ENCODE measurements at places on chromosomes 2 and 18. TPM values are rescaled to one million over a fixed set of nuclear protein-coding genes. Genes with fewer than 3 reads are reported as not detected.

DNA sequence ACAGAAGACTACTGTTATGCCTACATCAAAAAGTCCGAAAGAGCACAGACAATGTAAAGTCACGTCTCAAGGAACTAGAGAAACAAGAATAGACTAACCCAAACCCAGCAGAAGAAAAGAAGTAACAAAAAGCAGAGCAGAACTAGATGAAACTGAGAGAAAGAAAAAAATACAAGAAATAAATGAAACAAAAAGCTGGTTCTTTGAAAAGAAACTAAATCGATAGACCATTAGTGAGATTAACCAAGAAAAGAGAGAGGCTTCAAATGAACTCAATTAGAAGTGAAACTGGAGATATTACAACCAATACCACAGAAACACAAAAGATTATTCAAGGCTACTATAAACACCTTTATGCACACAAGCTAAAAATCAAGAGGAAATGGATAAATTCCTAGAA is 271.8 kb downstream of the MBD2 start:
- no peak for DNase-seq
- no peaks in the 10 kb centered on the region for H3K4me1 ChIP-seq
- no peak overlapping the region for H3K4me3 ChIP-seq
- H3K27me3 ChIP-seq = no peaks in the 10 kb centered on the region

- peak; percentile 75 for DNase-seq
- H3K4me1 ChIP-seq = no peaks in the 10 kb centered on the region
- H3K27ac ChIP-seq = no peak overlapping the region
- H3K4me3 ChIP-seq = no peak overlapping the region
- H3K27me3 ChIP-seq = no peaks in the 10 kb centered on the region
- no peaks in the 10 kb centered on the region for H3K36me3 ChIP-seq
These were observed 20.4 kb downstream of the IFIH1 start for GRCh38 chr2:162297925-162298552.

DNA sequence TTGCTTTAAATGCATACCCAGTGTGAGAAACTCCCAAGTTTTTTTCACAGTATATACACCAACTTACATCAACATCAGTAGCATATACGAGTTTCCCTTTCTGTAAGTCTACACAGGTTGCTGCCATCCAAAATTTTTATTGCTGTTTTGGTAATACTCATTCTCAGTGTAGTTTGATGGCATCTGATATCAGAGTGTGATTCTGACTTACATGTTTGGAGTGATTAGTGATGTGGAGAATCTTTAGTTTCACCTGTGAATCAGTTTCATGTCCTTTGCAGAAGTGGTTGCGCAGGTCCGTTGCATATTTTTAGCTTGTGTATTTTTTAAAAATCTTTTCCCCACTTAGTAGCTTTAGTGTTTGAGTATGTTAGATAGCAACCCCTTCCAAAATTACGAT is 50.1 kb downstream of the CCDC74A start:
- no peak overlapping the region for H3K4me3 ChIP-seq
- no peak overlapping the region for H3K27ac ChIP-seq
- H3K4me1 ChIP-seq = no peaks in the 10 kb centered on the region
- peaks cover 4% of the 10 kb centered on the region for H3K27me3 ChIP-seq
- H3K36me3 ChIP-seq = no peaks in the 10 kb centered on the region

DNA sequence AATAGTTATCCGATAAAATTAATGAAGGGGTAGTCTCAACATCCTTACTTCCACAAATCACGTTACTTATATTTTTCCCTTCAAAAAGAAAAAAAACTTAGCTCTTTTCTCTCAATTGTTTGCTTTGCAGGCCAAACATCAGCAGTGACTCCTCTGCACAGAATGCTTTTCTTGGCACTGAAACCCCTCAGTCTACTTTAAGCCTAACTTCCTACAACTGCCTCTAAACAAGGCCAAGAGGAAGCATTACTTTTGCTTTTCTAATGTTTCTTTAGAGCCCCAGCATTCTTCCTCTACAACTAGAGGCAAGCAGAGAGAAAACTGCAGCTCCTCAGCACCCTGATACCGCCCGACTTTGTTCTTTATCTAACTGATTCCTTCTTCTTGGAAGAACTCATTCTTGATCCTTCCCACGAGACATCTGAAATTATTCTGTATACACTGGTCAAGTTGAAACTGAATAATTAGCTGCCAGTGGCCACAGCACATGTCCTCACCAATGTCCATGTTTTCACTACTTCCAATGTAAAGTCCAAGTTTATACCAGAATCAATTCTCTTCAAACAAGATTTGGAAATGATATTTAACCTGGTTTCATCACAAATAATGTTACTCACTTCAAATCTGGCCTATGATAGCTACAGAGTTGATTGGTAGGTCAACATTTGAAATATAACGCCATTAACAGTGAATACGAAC is 55.3 kb downstream of the DTNB start:
- peak overlapping the region; percentile 99 for H3K27ac ChIP-seq
- H3K36me3 ChIP-seq = no peaks in the 10 kb centered on the region
- peak overlapping the region; percentile 34 for H3K4me3 ChIP-seq
- no peaks in the 10 kb centered on the region for H3K27me3 ChIP-seq

The CERKL gene
- total RNA-seq = not detected

- no peak overlapping the region for H3K27ac ChIP-seq
- DNase-seq = no peak
- no peaks in the 10 kb centered on the region for H3K27me3 ChIP-seq
These were observed 445.6 kb upstream of the CELF4 start for GRCh38 chr18:38010971-38011857.

The RGPD4 gene
- 0.09 TPM for total RNA-seq

DNA sequence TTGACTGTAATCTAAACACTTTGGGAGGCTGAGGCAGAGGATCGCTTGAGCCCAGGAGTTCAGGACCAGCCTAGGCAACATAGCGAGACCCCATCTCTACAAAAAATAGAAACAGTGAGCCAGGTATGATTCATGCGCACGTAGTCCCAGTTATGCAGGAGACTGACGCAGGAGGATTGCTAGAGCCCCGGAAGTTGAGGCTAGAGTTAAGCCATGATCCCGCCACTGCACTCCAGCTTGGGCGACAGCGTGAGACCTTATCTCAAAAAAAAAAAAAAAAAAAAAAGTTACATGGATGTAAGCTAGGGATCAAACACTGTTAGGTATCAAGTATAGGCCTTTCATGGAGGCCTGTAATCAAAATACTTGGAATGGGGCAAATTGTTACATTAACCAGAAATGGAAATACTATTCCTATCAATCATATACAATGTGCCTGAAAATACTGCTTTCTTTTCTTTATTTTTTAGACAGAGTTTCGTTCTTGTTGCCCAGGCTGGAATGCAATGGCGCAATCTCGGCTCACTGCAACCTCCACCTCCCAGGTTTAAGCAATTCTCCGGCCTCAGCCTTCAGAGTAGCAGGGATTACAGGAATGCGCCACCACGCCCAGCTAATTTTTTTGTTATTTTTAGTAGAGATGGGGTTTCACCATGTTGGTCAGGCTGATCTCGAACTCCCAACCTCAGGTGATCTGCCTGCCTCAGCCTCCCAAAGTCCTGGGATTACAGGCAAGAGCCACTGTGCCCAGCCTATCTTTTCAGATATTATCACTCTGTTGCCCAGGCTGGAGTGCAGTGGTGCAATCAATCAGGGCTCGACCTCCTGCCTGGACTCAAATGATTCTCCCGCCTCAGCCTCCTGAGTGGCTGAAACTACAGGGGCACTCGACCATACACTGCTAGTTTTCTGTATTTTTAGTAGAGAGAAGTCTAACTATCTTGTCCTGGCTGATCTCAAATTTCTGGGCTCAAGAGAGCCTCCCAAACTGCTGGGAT is 27.2 kb downstream of the XPO1 start:
- no peaks in the 10 kb centered on the region for H3K27me3 ChIP-seq
- no peak overlapping the region for H3K27ac ChIP-seq
- no peaks in the 10 kb centered on the region for H3K4me1 ChIP-seq
- peaks cover 16% of the 10 kb centered on the region for H3K36me3 ChIP-seq

Data from endothelial cell of umbilical vein (primary cell).